ENCODE measurements at places on chromosomes 2 and 18.

DNA sequence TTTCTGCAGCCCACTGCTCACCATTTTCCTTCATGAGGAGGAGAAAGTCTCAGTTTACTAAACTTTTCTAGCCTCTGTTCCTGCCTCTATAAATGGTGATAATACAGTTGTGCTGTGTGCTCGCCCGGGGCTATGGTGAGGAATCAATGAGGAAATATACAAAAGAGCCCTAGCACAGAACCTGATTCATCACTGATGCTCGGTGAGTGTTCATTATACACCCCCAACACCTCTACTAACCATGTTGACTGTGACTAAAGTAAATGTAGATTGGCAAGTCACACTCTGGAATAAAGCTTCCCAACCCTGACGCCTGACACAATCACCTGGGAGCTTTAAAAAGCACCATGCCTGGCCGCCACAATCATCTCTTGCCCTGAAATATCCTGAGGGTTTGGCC is 118.8 kb upstream of the CYP1B1 start:
- DNase-seq: no peak

- no peak for DNase-seq
Observed at GRCh38 chr18:41618147-41618546, 336.9 kb upstream of the PIK3C3 start.

DNA sequence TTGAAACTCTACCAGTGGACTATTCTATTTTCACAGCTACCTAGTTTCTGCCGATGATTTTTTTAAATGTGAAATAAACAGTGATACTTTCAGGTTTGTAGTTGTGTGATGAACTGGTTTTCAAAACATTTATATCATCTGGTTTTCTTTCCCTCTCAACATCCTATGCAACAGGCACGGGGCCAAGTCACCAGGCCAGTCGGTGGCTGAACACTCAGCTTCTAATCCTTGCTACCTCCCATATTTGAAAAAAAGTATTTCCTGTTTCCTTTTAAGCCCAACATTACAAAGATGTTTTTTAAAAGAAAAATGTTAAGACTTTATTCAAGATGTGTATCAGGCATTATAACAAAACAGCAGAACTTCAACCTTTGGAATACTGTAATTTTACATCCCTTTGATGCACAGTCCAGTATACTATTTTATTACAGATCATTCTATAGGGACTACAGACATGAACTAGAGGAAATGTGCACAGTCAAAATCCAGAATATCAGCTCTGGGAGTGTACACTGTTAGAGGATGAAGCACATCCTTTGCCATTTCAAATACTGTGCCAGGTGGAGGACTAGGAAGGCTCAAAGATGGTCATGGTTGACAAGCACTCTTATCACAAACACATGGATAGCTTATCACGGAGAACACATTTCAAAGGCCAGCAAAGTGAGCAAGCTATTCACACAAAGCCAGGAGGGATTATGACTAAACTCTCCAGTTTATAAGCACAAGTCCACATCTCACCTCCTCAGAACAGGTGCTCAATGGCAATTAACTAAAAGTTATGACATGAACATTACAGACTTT is 14.6 kb downstream of the MRPL35 start:
- DNase-seq: no peak

- DNase-seq: no peak
Observed at GRCh38 chr2:42767899-42768705, 4.2 kb upstream of the OXER1 start.

GRCh38 chr2:222270396-222270795 is 28.4 kb downstream of the PAX3 start:
- DNase-seq: no peak

DNA sequence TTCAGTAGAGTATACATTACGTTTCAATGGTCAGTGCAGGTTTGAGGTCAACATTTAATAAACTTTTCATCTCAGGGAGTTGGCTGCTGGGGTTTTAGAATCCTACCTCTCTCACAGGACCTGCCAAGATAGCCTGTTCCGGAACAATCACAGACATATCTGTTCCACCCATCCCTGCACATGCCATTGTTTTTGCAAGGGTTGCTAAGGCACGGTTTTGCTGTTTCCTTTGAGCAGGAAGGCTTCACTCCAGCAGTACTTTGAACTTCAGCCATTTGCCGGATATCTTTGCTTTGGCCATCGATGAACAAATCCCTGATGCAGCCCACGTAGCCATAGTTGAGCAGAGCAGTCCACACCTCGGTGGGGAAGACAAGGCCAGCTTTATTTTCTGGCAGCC is 493.8 kb downstream of the NRXN1 start:
- DNase-seq: no peak

- no peak for DNase-seq
Observed at GRCh38 chr2:101398116-101398821, 11.0 kb upstream of the CREG2 start.

GRCh38 chr2:181311837-181312236 is 145.3 kb upstream of the ITGA4 start:
- DNase-seq: no peak

DNA sequence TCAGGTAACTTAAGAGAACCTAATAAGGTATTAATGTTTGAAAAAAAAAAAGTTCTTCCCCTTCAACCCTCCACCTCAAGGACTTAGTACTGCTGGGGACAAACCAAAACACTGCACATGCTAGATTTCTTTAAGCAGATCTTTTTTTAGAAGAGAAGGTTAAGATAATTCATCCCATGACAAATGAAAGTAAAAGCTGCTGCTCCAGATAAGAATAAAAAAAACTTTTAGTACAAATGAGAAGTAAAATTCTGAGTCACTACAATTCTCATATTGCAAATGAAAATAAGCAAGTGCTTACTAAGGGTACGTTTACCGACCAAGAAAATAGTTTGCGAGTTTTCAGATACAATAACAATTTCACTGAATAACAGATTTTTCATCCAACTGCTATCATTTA is 8.9 kb downstream of the STAM2 start:
- no peak for DNase-seq

GRCh38 chr2:229910832-229911412 is 10.9 kb downstream of the TRIP12 start:
- DNase-seq: no peak

GRCh38 chr18:79484661-79485621 is 89.2 kb downstream of the NFATC1 start:
- no peak for DNase-seq

DNA sequence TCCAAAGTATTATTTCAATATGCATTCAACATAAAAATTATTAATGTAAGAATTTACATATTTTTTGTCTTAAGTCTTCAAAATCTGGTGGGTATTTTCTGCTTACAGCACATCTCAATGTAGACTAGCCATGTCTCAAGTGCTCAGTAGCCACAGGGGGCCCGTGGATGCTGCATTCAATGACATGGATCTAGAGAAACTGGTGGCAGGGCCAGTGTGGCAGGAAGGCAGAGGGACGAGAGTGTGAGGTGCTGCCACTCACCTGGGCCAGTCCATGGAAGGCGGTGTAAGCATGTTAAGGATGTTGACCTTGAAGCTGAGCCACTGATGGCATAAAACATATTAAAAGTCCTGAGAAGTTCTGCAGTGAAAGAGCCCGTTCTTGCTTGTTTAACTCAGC is 6.2 kb upstream of the LIPG start:
- DNase-seq: no peak

- DNase-seq: no peak
Observed at GRCh38 chr2:120597595-120598193, 138.0 kb upstream of the GLI2 start.

GRCh38 chr2:66283787-66284186 is 151.1 kb upstream of the MEIS1 start:
- DNase-seq: no peak

DNA sequence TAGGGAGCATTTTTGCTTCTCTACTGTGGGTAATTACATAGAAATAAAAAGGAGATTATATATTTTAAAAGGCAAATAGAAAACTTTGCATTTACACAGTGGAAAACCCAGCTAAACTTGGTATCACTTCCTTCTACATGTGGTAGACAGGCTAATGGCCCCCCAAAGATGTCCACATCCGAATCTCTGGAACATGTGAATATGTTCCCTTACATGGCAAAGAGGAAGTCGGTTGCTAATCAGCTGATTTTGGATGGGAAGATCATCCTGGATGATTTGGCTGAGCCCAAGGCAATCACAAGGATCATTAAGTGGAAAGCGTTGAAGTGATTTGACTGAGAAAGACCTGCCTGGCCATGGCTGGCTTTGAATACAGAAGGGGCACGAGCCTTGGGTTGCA is 26.2 kb downstream of the CREG2 start:
- DNase-seq: no peak

DNA sequence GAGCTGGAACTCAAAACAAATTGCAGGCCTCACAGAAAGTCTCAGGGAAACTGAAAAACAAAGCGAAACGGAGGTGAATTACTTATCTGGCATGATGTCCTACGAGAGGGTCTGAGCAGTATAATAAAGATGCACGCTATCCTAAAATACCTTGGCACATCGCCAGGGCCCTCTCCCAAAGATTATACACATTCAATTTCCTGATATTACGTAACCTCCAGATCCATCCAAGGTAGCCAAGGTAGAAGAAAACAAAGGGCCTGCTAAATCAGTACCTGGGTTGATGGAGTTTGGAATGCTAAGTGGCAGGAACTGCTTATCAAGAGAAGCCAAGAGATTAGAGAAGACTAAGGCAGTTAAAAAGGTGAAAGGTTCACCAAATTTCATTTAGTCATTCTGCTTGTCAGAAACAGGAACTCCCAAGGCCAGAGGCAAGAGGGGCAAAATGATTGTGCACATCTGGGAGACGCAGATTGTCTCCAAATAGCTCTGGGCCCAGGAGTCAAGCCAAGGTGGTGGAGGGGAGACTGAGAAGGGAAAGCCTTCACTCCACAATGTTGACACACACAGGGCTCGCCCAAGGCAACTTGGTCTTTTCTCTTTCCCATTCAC is 236.8 kb upstream of the ATP5MC3 start:
- DNase-seq: no peak

- no peak for DNase-seq
Observed at GRCh38 chr2:69993708-69994107, 32.3 kb upstream of the ASPRV1 start.

Data from stimulated activated CD8-positive, alpha-beta memory T cell treated with anti-CD3 and anti-CD28 coated beads, Interleukin-15, amount 100 ng/mL, for 48 hours (primary cell).